ENCODE measurements at places on chromosomes 3 and 15.

GRCh38 chr3:41330465-41330864 lies 131.2 kb downstream of the CTNNB1 start:
- no peak for DNase-seq

DNA sequence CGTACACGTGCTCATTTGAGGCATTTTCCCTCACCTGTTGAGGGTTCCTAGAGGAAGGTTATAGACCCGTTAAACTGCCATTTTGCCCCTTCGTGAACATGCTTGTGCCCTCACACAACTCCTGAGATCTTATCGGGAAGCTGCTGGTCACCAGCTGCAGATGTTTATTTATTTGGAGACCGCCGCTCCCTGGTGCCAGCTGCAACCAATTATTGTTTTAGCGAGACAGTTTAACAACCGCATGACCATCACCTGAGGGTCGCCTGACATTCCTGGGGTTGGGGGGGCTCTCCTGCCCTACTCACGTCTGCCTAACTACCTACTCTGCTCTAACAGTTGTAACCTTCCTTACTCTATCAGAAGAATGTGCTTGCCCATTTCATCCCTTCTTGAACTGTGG lies 292.5 kb downstream of the MCTP2 start:
- no peak for DNase-seq

GRCh38 chr3:192409838-192410683 lies 317.3 kb downstream of the FGF12 start:
- no peak for DNase-seq

GRCh38 chr3:135136361-135137100 lies 341.5 kb downstream of the EPHB1 start:
- no peak for DNase-seq

GRCh38 chr3:126469479-126469878 lies 6.2 kb downstream of the ZXDC start:
- DNase-seq, result no peak

DNA sequence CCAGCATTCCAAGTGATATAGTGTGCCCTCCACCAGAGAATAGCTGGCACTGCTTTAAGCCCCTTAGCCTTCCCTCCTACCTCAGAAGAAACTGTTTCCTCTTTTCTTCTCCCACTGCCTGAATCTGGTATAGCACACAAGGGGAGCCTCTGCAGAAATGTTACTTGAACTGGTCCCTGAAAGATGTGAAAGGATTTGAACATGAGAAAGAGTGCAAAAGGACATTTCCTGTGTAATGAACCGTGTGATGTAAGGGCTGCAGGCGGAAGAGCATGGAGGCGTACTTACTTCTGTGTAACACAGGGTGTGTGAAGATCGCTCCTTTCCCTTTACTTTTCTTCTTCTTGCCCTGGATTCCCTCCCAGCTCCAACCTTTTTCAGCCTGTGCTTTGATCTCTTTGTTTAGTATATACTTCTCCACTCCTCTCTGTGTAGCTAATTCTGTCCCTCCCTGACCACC lies 8.4 kb downstream of the TMOD3 start:
- DNase-seq, result no peak

DNA sequence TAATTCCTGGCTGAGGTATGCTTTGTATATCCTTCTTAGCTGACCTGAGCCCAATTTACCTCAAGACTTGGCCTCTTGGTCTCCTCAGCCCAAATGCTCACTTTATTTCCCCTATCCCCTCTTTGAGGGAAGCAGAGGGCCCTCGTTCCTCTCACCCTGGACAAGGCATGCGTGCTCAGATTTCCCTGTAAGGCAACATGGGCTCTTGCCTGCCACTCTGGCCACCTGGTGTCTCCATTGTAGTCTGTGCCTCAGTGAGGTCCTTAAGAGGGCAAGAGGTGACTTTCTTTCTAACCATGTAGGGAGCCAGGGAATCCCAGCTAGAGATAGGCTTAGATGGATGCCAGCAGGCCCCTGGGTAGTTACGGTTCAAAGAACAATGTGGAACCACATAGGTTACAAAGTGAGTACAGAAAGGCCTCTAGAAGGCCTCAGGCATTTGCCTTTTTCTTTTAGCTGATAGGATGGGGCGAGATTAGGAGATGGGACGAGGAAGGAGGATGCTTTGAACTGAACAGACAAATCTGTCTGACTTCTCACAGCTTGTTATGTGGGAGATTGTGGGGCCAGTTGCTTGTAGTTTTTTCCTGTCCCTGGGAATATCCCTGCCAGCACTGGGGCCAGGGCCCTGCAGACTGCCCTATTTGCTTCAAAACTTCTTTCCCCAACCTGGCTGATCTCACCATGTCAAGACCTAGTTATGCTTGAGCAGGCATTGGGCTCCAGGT lies 1.1 kb upstream of the INTS14 start:
- no peak for DNase-seq

GRCh38 chr3:33134026-33134625 lies 20.3 kb downstream of the CRTAP start:
- no peak for DNase-seq

DNA sequence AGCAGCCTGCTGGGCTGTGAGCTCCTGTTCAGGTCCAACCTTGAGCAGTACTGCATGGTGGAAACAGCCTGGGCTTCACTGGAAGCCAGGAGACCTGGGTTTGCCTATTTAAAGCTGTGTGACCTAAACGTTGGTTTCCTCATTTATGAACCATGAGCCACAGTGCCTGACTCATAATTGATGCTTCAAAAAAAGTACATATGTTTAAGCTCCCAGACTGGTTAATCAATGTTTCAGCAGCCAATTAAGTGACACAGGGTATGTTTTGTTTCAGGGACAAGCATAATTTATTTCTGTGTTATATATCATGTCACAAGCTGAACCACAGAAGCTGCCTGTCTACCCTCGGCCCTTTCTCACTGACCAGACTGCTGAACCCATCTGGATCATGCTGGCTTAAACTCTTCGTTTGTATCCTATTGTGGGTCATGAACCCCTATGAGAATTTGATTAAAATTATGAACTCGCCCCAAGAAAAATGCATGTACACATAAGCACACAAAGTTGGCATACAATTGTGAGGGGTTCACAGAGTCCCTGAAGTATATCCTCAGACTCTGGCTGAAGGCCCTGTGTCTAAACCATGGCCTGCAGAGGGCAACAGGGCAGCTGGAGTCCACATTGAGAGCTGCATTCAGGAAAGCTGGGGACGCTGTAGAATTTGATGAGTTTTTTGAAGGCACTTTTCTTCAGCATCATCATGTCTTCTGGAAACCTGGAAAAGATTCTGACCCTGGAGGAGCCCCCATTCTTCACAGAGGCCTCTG lies 23.7 kb downstream of the HDC start:
- DNase-seq, result no peak

DNA sequence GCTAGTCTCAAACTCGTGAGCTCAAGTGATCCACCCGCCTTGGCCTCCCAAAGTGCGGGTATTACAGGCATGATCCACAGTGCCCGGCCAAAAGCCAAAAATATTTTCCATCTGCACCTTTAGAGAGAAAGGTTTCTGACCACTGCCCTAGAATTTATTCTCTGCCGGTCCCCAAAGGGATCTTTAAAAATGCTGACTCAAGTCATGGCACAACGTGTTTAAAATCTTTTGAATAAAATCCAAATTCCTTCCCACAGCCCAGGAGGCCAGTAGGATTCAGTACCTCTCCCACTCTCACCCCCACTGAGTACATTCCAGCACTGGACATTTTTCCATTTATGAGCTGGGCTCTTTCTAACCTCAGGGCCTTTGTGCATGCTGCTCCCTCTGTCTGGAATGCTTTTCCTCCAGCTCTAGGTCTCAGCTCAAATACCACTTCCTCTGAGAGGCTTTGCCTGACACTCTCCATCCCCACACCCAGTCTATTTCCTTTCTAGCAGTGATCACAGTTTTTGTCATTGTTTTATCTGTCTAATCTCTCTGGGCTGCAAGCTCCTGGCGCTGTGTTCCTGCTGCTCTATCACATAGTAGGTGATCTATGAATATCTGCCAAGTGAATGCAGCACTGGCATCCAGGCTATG lies 502.9 kb downstream of the SHQ1 start:
- DNase-seq, result no peak

DNA sequence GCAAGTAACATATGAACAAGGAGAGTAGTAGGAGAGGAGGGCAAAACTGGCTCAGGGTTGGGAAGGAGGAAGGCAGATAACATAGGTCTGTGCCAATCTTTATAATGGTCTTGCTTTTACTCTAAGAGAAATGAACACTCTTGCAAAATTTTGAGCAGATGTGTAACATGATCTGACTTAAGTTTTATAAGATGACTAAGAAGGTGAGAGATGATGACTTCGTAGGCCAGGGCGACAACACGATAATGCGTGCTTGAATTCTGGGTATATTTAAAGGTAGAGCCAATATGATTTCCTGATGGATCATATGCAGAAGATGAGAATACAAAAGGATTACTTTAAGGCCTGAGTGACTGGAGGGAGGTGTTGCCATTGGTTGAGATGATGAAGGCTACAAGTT lies 265.4 kb upstream of the KCNMB2 start:
- no peak for DNase-seq

DNA sequence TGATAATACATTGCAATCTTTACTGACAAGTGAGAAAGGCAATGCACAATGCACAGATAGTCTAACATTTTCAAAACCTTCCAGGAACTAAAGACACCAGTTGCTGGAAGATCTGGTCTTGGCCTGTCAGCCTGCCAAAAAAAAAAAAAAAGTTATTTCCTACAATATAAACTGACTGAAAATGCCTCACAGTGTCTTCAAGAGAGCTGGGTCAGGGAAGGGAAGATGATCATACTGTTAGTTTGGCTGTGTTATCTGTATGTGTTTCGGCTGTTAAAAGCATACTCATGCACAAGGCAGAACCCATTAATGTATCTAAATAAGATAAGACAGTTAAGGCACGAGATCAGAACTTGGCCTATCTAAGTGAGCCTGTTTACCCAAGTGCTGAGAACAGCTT lies 673.4 kb downstream of the MECOM start:
- no peak for DNase-seq

GRCh38 chr3:6709178-6709577 lies 151.7 kb upstream of the GRM7 start:
- DNase-seq, result no peak

DNA sequence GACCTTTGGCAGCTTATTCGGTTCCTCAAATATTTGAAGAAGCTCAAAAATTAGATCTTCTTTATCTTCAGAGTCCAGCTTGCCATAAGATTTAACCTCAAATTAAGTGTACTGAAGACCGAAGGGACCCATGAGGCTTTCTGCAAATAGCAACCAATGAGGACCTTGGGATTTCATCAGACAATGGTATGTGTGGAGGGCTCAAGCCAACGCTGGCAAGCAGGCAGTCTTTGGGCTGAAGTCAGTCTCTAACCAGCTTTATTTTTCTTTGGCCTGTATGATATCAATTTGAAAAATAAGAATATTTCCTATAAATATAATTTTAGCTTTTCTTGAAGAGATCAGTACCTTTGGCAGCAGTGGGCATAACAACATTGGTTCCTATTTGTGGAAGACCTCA lies 692.7 kb downstream of the MCTP2 start:
- no peak for DNase-seq

DNA sequence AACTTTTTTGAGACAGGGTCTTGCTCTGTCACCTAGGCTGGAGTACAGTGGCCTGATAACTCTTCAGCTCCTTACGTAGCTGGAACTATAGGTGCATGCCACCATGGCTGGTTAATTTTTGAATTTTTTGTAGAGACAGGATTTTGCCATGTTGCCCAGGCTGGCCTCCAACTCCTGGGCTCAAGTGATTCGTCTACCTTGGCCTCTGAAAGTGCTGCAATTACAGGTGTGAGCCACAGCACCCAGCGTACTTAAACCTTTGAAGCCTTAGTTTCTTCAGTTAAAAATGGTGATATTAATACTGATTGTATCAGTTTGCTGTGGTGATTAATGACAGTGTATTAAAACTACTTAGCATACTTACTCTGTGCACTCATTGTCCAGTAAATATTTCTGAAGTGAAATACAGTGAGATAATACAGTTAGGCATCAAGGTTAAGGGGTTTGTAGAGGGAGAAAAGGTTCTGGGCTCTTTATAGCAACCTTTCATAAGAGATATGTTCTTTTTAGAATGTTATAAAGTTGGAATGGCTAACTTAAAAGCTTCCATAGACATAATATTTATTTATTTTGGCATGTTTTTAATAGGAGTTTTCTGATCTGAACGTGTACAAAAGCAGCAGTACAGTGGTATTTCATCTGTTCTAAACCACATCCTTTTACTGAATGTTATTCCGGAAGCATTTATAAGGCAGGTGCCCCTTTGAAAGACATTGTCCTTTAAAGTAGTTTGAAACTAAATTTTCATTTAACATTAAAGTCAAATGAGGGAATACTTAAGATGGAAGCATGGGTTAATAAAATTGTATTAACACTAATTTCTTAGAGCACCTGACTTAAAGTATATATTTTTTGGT lies 23.6 kb downstream of the NCK1 start:
- DNase-seq, result no peak

- DNase-seq, result no peak
Observed at GRCh38 chr3:152266221-152266995, 2.3 kb upstream of the MBNL1 start.

- no peak for DNase-seq
Observed at GRCh38 chr3:164984947-164985346, 93.3 kb downstream of the SI start.

GRCh38 chr3:58418227-58418626 lies 15.4 kb downstream of the PDHB start:
- no peak for DNase-seq

GRCh38 chr3:5020242-5020722 lies 41.0 kb downstream of the BHLHE40 start:
- DNase-seq, result no peak

- no peak for DNase-seq
Observed at GRCh38 chr15:66601521-66601920, 35.7 kb upstream of the LCTL start.

- DNase-seq, result no peak
Observed at GRCh38 chr3:101077361-101078011, 84.3 kb upstream of the ABI3BP start.

- no peak for DNase-seq
Observed at GRCh38 chr15:73981761-73982221, 10.3 kb downstream of the STOML1 start.

DNA sequence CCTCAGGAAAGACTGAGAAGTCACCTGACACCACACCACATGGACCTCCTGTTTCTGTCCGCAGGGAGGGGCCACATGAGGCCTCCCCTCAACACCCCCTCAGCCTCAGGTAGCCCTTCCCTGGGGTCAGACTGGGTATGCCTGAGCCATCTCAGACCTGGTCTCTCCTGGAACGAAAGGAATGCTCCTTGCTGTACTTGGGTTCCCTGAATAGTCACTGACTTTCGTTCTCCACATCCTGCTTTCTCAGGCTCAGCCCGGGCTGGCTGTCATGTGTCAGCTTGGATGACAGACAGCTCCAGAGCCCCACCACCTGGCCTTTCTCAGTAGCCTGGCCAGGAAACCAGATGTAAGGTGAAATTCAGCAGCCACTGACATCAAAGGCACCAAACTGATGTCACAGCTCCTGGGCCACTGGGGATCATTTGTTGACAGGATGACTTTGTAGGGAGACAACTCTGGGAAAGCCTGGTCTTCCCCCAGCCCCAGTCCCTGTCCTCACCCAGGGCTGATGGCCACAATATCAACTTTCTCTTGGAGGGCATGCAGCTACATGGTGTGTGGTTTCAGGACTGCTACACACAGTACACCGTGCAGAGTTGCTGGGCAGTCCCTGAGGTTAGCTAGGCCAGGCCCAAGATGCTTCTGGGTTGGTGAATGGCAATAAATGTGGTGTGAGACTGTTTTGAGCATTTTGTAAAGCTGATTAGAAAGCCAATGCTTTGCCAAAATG lies 141.4 kb upstream of the MRPS22 start:
- no peak for DNase-seq

All from activated T-cell treated with anti-CD3 and anti-CD28 coated beads for 48 hours (primary cell).